GM20000 (cell line): ENCODE measurements at places on chromosomes 12 and 14.

DNA sequence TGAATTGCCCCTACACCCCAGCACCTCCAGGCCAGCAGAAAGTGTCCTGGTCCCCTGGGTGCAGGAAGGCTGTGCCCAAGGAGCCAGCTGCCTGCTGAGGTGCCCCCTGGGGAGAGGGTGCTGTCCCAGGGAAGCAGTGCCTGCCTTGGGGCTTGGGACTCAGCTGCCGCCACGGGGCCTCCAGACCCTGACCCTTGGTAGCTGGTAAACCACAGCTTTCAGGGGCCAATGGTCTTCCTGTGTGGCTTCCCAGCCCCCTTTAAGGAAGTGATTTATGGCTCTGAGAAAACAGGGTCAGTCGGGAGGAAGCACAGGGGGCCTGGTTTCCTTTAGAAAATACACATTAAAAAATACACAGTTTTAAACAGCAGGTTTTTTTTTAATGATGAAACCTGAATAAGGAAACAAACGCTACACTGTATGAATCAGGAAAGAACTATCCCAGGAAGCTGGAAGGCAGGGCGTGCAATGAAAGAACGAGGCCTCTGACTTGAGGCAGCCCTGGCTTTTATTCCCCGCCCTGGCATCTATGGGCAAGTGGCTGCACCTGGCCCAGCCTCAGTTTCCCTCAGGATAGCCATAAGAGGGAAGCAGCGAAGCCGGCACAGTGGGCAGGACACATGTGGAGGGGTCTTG is 40.6 kb upstream of the EML1 start:
- DNase-seq, result no peak

GRCh38 chr12:40336573-40337199 is 111.9 kb downstream of the LRRK2 start:
- peak; percentile 42 for DNase-seq

- DNase-seq, result no peak
Observed at GRCh38 chr14:81485372-81485771, 48.3 kb downstream of the SEL1L start.

- DNase-seq, result peak; percentile 21
Observed at GRCh38 chr12:124240493-124240892, 54.4 kb upstream of the RFLNA start.

GRCh38 chr12:66235626-66236281 is 46.7 kb downstream of the IRAK3 start:
- peak; percentile 38 for DNase-seq

GRCh38 chr14:104887623-104888488 is 22.8 kb downstream of the CEP170B start:
- DNase-seq, result no peak

DNA sequence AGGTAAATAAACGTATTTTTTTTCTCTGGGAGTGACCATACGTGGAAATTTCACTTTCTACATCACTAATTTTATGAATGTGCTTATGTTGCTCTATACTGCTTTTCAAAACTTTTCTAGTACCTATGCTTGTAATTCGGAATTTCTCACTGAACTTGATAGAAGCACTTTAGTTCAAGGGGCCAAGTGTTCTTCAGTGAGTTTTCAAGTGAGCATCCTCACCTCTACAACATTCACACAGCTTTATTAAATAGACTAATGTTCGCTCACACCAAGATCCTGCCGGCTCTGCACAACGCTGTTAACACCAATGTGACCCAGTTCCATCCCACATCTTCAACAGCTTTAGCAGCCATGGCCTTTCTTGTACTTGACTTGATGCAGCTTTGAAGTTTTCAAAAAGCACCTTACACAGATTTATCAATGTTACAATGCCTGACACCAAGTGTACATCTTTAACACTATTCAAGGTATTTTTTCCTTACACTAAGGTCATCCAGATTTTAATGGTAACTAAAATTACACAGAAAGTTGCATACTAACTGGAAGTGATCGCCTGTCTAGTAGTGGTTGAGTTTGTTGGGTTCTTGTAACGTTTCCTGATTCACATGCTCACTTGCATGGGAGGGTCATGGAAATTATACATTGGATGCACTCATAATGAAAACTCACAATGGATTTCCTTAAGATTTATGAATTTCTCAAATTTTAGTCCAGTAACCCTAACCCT is 4.5 kb downstream of the UBC start:
- no peak for DNase-seq

DNA sequence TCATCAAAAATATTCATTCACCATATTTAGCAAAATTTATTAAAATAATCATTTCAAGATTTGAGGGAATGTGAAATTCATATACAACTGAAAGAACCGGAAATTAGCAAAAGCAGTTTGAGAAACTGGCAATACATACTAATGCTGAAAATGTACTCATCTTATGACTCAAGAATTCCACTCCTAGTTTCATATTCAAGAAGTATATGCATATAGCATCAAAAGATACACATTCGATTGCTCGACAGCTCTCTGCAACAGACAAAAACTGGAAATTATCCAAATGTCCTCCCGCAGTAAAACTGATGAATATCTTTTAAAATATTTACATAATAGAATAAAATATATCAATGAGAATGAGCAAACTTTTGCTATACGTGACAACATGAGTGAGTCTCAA is 189.2 kb upstream of the MGAT4C start:
- DNase-seq, result no peak

GRCh38 chr14:100556936-100557505 is 30.2 kb downstream of the BEGAIN start:
- DNase-seq, result no peak

- no peak for DNase-seq
Observed at GRCh38 chr12:74285773-74286172, 251.9 kb upstream of the ATXN7L3B start.

DNA sequence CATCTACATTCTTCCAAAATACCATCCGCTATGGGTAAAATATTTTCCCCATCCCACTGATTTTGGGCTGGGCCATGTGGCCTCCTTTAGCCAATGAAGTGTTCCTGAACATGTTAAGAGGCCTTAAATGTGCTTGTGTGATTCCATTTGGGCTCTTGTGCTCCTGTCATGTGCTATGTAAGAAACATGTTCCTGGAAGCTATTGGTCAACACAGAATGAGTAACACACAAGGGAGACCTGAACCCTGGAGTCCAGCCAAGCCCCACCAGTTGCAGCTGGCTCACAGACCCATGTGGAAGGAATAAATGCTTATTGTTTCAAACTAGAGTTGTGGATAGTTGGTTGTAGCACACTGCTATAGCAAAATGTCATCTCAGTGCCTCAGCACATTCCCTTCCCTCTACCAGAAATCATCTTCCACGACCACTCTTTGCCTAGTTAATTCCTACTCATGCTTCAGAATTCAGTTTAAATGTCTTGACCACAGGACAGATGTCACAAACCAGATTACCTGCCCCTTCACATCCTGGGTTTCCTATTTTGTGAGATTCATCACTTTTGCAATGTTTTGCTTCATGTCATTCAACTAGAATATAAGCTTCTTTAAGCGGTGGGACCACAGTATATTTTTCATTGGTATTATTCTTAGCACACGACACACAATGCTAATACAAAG is 217.3 kb upstream of the EEA1 start:
- DNase-seq, result no peak

GRCh38 chr12:49807991-49808580 is 20.1 kb downstream of the NCKAP5L start:
- DNase-seq, result no peak
